ENCODE measurements at places on chromosomes 1 and 21.

DNA sequence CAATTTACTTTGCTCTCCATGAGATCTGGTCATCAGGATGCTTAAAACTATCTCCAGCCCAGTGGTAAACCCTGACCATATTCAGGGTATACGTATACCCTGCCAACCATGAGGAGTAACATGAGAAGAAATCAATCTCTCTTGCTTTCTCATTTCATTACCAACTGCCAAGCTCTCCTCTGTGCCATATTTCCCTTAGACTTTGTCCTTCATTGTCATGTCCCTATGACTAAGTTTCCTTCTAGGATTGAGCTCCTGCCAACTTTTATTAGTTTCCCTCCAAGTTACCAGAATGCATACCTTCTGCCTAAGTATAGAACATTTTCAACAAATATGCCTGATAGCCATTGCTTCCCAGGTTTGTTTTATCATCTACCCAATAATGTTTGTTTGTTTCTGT, 1113.9 kb upstream of the B3GALT2 start:
- no peak for DNase-seq

GRCh38 chr1:67733681-67734322, 48.8 kb downstream of the GADD45A start:
- no peak for DNase-seq

DNA sequence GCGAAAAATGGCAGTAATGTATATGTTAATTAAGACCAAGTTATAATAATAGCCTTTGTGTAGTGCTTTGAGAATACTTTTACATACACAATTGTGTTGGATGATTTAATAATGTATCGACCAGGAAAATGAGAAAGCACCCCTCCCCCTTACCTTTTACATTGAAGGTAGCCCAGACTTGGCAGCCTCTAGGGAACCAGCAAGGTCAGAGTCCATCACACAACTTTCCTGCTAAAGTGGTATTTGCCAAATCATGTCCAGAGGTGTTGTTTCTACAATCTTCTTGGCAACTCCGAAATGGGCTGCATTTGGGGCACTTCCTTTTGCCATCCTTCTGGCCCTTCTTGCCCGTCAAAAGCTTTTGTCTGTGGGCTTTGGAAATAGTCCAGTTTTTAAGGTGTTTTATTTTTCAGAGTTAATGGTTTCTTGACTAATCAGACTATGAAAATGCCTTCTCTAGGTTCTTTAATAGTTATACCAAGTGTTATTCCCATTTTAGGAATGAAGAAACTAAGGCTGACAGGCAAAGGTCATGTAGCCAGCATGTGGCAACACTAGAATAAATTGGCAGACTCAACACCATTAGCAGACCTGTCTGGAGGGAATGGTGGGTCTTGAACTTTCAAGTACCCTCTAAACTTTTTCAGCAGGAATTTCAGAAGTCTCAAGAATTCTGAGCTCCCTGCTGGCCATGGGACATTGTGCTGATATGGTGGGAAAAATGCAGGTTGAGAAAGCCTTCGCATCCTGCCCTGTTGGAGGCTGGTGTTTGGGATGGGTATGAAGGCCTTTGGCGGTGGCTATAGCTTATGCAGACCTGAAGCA, 6.8 kb downstream of the ATP1A1 start:
- DNase-seq: no peak

GRCh38 chr1:245810789-245811337, 656.1 kb downstream of the KIF26B start:
- no peak for DNase-seq

GRCh38 chr1:25522031-25522655, 21.3 kb upstream of the LDLRAP1 start:
- DNase-seq: no peak

GRCh38 chr1:111738133-111738435, 1.1 kb downstream of the INKA2 start:
- no peak for DNase-seq

DNA sequence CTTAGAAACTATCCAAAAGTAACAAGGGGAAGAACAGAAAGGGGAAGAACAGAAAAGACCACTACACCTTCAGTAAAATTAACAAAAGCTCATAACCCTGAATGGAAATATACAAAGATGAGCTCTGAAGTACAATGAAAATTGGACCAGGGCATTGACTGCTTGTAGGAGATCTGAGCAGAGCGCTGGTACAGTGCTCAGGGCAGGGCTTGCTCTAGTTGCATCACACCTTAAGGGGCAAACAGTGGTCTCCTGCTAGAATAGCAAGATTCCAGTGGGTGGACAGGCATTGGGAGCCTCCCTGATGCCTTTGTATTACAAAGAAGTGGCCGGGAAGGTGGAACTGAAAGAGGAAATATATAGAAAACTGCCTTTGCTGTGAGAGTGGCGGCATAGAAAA, 111.9 kb upstream of the RGS1 start:
- DNase-seq: no peak

- DNase-seq: no peak
Observed at GRCh38 chr21:19565587-19565986, 1162.0 kb upstream of the TMPRSS15 start.

GRCh38 chr1:202150602-202151001, 6.1 kb upstream of the ARL8A start:
- no peak for DNase-seq

GRCh38 chr1:29706936-29707335, 470.6 kb downstream of the PTPRU start:
- DNase-seq: peak; percentile 53

DNA sequence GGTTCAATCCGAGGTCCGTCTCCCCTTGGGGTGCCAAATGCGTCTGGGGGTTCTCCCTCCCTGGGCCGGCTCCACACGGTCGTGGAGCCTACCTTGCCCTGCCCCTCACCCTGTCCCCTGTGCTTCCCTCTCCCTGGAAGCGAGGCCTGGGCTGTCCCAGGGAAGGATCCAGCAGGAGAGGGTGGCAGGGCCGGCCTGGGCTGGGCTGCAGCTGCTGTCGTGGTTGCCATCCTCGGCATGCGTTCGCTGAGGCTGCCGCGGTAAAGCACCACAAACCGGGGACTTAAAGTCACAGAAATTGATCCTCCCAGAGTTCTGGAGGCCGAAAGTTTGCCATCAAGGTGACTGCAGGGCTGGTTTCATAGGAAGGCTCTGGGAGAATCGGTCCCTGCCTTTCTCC, 123.0 kb upstream of the TMPRSS2 start:
- DNase-seq: no peak
